ENCODE measurements at places on chromosomes 11 and 22. TPM values are rescaled to one million over a fixed set of nuclear protein-coding genes. Genes with fewer than 3 reads are reported as not detected.

The CAPN5 gene
- 0.89 TPM for total RNA-seq

GRCh38 chr11:88175569-88176075 lies 379 bp upstream of the RAB38 start:
- H3K27ac ChIP-seq, result peak overlapping the region; percentile 67
- H3K4me1 ChIP-seq, result peaks cover 49% of the 10 kb centered on the region
- no peaks in the 10 kb centered on the region for H3K36me3 ChIP-seq

- DNase-seq, result no peak
- H3K27me3 ChIP-seq, result peaks cover 37% of the 10 kb centered on the region
- H3K4me3 ChIP-seq, result no peak overlapping the region
- no peaks in the 10 kb centered on the region for H3K4me1 ChIP-seq
- H3K36me3 ChIP-seq, result no peaks in the 10 kb centered on the region
- H3K27ac ChIP-seq, result no peak overlapping the region
Measured at GRCh38 chr11:59691156-59691555, 22.3 kb upstream of the PATL1 start.

The ATP5MG gene
- 195 TPM for total RNA-seq

GRCh38 chr11:77092382-77092781 lies 10.3 kb upstream of the OMP start:
- no peak overlapping the region for H3K27ac ChIP-seq
- no peak overlapping the region for H3K4me3 ChIP-seq
- no peaks in the 10 kb centered on the region for H3K27me3 ChIP-seq
- H3K4me1 ChIP-seq, result peaks cover 8% of the 10 kb centered on the region
- no peaks in the 10 kb centered on the region for H3K36me3 ChIP-seq

Measured in activated CD4-positive, alpha-beta T cell treated with anti-CD3 and anti-CD28 coated beads, Interleukin-2, amount 10 ng/mL, durations not matched to agents 7 days and 5 days (primary cell).